ENCODE measurements at places on chromosomes 3 and 15.

DNA sequence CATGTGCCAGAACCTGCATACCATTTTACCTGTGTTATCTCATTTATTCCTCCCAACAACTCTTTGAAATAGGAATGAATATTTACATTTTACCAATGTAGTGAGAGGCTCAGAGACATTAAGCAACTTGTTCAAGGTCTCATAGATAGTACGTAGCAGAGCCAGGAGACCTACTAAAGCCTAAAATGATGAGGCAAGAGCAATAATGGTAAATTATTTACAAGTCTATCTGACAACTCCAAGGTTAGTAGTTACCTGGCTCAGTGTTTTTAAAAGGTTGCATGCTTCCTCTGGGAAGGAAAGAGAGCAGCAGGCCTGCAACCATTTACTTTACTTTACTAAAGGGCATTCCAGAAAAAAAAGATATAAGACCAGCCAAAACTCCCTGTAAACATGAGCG lies 103.0 kb downstream of the CFAP20DC start:
- no peak for DNase-seq

GRCh38 chr15:88699861-88700260 lies 61.0 kb downstream of the ISG20 start:
- no peak for DNase-seq

- no peak for DNase-seq
Measured at GRCh38 chr3:147836330-147836729, 427.2 kb downstream of the ZIC1 start.

- DNase-seq, result no peak
Measured at GRCh38 chr3:73473898-73474416, 150.8 kb downstream of the PDZRN3 start.

DNA sequence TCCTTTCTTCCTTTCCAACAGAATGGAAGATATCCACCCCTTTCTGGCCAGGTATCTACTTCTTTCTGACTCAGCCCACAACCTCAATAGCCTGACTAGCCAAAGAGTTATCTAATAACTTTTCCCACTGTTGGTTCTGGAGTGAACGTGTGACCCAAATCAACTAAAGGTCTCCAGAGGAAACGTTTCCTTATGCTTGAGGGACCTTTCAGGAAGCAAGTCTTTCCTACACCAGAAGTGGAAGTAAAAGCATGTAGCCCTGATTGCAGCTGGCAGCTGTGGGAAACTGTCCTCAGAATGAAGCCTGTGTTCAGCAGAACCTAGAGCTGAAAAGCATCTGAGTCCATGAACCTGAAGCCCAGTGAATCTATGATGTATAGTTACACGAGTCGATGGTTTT lies 34.7 kb upstream of the PHLDB2 start:
- no peak for DNase-seq

DNA sequence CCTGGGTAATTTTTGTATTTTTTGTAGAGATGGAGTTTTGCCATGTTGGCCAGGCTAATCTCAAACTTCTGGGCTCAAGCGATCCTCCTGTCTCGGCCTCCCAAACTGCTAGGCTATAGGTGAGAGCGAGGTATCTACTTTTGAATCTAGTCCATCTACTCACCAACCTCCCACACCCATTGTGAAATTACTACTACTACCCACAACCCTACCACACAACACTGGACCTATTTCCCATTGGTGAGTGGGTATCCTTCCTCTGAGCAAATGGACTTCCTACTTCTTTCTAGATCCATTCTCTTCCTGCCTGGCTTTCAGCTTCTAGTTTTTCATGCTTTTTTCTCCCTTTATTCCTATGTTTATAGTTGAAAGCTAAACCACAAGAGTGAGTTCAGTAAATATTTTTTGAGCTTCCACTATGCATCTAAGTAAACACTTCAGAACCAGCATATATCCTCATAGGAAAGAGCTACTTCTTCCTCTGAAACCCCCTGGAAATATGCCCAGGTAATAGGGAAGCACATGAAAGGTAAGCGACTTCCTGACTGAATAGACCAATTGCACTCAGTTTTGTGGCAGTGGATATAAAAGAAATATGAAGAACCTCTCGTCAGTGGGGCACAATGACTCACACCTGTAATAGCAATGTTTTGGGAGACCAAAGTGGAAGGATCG lies 39.1 kb downstream of the MYO1E start:
- DNase-seq, result no peak

GRCh38 chr3:59684766-59685165 lies 634.9 kb upstream of the CFAP20DC start:
- no peak for DNase-seq

GRCh38 chr3:48518638-48519276 lies 14.8 kb upstream of the SHISA5 start:
- DNase-seq, result no peak

DNA sequence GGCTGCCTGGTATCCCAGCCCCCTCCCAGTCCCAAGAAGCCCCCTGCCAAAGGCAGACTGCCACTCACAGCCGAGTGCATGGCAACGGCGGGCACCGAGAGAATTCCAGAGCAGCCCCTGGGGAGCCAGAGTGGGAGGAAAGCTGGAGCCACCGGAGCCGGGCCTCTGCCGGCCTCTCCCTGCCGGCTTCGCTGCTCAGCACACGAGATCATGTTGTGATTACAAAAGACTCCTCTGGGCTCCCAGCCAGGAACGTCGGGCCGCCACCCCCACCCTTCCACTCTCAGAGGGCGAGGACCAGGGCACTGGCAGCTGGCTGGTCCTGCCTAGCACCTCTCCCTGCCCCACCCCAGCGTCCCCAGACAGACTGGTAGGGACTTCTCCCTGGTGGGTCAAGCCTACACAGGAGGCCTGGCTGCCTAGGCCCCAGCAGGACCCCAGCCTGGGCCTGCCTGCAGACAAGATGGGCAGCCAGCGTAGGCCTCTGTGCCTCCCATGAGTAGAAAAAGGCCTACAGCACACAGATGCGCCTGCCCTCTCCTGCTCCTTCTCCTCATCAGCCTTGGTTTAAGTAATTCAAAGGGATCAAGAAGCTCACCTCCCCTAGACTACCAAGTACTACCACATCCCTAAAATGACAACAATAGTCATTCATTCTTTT lies at the start of gene CCDC9B:
Gene CCDC9B, minus strand, starts transcription at position 200 of the 661 bp plus-strand sequence. Its CDS starts 120 bp downstream, at position 80.
- DNase-seq, result no peak

DNA sequence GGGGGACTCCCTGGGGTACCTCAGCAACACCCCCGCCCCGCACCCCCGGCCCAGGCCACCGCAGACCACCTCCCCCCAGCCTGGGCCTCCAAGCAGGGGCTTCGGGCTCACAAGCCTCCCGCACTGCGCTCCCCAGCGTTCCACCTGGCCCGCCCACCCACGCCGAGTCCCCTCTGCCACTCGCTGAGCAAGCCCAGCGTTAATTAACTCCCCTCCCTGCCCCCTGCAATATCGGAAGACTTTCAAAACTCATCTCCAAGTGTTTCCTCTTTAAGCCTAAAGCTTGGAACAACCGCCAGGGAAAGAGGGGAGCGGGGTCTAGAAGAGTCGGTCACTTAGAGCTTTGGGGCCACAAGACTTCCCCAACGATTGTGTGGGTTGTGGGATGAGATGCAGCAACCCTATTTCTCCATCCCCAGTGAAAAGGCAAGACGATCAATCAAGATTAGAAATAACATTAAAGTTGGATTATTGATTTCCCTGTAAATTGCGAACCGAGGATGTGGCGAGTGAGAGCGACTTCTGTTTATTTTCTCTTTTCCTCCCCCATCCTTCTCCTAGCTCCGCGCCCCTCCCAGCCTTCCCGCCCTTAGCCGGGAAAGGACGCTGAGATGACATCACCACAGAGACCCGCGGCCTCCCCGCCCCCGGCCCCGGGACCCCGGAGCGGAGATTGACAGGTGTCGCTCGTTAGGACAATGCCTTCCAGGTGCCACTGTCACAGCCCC lies 30.2 kb downstream of the NR2F2 start:
- DNase-seq, result peak; percentile 45

GRCh38 chr3:77780278-77780996 lies 740.5 kb downstream of the ROBO2 start:
- no peak for DNase-seq

- no peak for DNase-seq
Measured at GRCh38 chr15:74216949-74217348, 14.4 kb upstream of the STRA6 start.

DNA sequence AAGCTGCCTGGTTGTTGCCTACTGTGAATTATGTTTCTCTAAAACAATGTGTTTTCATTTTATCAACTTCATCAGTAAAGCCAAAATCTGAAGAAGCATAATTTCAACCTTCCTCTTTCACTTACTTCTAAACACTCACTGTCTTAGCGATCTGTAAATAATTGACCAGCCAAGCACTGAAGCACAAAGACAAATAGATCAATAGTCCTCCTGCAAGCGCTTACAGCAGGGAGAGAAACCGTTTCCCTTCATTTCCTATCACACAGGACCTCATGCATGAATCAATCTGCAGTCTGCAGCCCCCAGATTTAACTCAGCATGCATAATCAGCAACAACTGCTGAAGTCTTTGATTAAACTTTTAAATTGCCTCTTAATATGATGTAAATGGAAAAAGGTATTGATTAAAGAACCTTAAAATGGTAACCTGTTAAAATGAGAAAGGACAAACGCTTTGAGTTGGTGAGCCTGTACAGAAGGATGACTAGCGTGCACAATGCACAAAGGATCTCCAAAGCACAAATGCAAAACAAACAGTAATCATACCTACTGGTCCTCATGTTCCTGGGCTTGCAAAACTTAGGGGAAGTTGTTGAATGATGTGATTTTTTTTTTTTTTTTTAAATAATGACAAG lies 370.2 kb upstream of the ZNF385D start:
- no peak for DNase-seq

DNA sequence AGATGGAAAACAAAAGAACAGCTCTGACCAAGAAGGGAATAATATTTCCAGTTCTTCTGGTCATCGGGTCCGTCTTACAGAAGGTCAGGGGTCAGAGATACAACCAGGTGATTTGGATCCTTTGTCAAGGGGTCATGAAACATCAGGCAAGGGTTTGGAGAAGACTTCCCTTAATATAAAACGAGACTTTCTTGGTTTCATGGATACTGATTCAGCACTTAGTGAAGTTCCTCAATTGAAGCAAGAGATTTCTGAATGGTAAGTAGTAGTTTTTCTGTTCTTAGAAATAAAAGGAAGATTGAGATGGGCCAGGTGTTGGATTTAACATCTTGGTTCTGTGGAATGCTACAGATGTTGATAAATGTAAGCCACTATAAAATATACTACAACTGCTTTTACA lies 9.5 kb downstream of the MGA start:
- no peak for DNase-seq

DNA sequence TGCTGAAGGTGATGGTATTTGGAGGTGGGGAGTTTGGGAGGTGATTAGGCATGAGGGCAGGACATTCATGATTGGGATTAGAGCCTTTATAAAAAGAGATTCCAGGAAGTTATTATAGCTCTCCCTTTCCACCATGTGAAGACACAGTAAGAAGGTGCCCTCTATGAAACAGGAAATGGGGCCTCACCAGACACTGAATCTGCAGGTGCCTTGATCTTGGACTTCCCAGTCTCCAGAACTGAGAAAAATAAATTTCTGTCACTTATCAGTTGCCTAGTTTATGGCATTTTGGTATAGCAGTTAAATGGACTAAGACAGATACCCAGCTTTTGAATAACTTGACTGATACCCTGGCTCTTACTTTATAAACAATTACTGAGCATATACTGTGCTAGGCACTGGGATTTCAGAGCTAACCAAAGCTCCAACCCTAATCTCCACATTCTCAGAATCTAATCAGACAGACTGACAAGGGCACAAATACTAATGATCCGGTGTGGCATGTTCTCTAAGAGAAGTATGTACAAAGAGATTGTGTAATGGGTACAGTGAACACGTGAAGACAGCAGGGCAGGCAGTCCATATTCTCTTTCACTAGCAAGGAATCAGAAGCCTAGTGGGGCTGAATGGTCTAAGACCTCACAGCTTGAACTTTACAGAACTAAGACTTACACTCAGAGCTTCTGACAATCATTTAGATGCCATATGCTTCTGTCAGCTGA lies 343.1 kb downstream of the WDR72 start:
- no peak for DNase-seq

DNA sequence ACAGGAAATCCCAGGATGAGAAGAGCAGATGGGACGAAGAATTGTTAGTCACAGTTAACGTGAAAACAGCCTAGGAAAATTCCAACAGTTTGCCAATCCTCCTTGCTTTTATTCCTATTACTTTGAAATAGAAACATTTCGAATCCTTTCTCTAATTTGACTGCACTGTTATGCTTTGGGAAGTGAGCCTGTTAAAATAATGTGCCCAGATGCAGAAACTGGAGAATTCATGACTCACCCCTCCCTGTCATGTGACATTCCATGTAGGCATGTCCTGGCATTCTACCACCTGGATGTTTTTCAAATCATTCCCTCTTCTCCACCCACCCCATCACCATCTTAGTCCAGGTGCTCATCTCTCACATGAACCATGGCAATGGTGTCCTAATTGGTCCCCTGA lies 107.3 kb downstream of the MINAR1 start:
- DNase-seq, result no peak

- DNase-seq, result no peak
Measured at GRCh38 chr3:157276801-157277200, 116.9 kb upstream of the CCNL1 start.

GRCh38 chr3:57596495-57597126 lies 533 bp downstream of the ARF4 start:
- peak; percentile 54 for DNase-seq

DNA sequence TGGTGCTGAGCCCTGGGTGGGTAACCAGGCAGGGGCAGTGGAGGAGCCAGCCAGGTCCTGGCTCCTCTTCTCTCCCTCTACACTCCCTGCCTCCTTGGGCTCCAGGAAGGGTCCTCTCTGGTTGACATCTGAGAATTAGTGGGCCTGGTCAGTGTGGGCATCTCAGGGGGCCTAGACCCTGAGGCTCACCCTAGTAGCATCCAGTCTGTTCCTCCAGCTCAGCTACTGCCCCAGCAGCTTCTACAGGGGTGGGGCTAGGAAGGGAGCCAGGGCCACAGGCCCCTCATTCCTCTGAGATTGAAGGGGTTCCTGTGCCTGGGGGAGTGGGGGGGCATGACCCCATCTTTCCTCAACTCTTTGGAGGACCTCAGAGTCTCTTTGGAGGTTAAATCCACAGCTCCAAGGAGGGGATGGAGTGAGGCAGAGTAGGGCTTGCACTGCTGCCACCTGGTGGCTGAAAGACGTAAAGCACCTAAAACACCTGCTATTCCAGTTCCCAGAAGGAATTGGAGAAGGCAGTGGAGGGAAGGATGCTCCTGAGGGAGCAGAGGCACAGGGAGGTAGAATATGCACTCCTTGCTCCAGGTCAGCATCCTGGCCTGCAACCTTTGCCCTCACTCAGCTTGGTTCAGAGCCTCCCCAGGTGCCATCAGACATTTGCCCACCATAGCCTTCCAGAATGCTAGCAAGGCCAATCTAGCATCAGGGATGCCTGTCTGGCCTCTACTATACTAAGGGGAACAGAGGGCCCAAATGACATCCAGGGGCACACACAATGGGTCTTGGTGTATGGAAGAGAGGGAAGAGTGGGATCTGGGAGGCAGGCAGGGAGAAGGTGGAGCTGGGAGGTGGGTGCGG lies 25.1 kb downstream of the C3orf18 start:
- DNase-seq, result peak; percentile 59

Measured in left renal pelvis (tissue), 4 donors.